ENCODE measurements at places on chromosomes 2 and 18. TPM values are rescaled to one million over a fixed set of nuclear protein-coding genes. Genes with fewer than 3 reads are reported as not detected.

The PLCD4 gene
- total RNA-seq, result 1.3 TPM

The IER3IP1 gene
- total RNA-seq, result 74.9 TPM

The CCDC102B gene
- total RNA-seq, result 74.9 TPM

The SCN1A gene
- 0.09 TPM for total RNA-seq

The NAB1 gene
- 48.2 TPM for total RNA-seq

The IFIH1 gene
- 4.3 TPM for total RNA-seq

The ARMC9 gene
- 4.8 TPM for total RNA-seq

The MYL1 gene
- total RNA-seq, result not detected

The EFHD1 gene
- total RNA-seq, result not detected

The UBXN2A gene
- total RNA-seq, result 10.6 TPM

The SCG2 gene
- under 0.01 TPM for total RNA-seq

The NDUFV2 gene
- 82.6 TPM for total RNA-seq

The ZNF385B gene
- not detected for total RNA-seq

The ALKAL2 gene
- total RNA-seq, result not detected

The SFTPB gene
- not detected for total RNA-seq

The COL3A1 gene
- 6.9 TPM for total RNA-seq

The KCNF1 gene
- 3.4 TPM for total RNA-seq

The CIB4 gene
- total RNA-seq, result not detected

The ADGRF3 gene
- total RNA-seq, result 0.09 TPM

The ARL6IP6 gene
- 14.3 TPM for total RNA-seq

The TEX44 gene
- not detected for total RNA-seq

The LRRC30 gene
- not detected for total RNA-seq

The THSD7B gene
- not detected for total RNA-seq
